ENCODE measurements at places on chromosomes 1 and 21.
A peak's percentile ranks its signal among the peaks of the same experiment; 100 is the strongest.

GRCh38 chr1:156246241-156246780, 1.5 kb downstream of the PAQR6 start:
- DNase-seq, result no peak

GRCh38 chr1:28176492-28177470, at the start of gene PTAFR:
Gene PTAFR, minus strand, starts transcription at chr1:28176690. Its CDS starts 25,669 bp downstream, at chr1:28151021.
- DNase-seq, result no peak

GRCh38 chr1:117089996-117090395, 29.9 kb downstream of the TTF2 start:
- no peak for DNase-seq

GRCh38 chr1:47181955-47182675, 7.7 kb downstream of the PDZK1IP1 start:
- DNase-seq, result no peak

GRCh38 chr1:12052008-12052573, 11.0 kb upstream of the TNFRSF8 start:
- DNase-seq, result peak; percentile 75

DNA sequence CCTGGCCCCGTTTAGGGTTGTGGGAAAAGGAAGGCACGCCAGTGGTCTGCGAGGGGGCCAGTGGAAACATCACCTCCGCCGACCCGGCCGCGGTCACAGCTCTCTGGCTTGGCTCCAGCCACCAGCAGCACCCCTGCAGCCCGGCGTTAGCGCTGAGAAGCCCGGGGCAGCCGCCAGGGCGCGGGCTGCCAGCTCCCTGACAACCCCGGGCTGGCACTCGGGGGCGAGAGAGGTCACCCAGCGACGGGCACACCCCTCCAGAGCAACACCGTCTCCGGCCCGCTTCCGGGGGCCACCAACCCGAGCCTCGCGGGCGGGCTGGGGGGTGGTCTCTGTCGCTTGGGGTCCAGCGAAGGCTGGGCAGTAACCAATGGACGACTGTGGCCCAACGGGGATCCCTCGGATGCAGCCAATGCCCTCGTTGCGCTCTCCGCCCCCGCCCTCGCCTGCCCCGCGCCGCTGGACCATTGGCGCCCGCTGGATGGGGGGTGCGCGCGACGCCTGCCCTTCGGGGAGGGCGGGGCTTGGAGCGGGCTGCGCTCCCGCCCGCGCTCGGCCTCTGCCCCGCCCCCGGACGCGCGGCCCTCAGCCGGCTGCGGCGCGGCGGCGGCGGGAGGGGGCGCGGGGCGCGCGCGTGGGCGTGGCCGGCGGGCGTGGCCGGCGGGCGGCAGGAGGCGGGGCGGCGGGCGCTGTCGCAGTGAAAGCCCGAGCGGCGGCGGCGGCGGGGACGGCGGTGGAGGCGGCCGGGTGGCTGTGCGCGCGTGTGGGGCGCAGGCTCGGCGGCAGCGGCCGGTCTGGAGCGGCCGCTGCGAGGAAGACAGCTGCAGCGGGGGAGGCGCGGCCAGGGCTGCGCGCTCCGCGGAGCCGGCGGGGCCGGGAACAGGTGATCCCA, at the start of gene MAN1C1:
Gene MAN1C1, plus strand, starts transcription at position 697 of the 892 bp plus-strand sequence. CDS start 1,007 bp downstream, outside the sequence.
- DNase-seq, result peak; percentile 70

- no peak for DNase-seq
Observed at GRCh38 chr21:36949171-36950141, 17.0 kb downstream of the HLCS start.

DNA sequence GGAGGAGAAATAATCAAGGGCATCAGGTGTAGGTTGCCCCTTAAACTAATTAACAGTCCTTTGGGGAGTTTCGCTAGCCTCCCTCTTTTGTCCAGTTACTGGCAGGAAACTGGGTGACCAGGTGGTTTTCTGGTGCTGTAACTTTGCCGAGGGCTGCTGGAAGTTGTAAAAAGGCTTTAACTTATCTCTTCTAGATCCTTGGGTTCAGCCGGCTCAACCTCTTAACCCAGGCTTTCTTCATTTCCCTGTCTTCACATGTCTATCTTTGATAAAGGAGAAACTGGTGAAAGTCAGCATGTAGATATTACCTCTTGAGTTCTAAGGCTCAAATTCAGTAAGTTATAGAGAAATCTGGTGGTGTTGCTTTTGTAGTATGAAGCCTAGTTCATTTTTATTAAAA, 289.7 kb upstream of the NRIP1 start:
- no peak for DNase-seq

DNA sequence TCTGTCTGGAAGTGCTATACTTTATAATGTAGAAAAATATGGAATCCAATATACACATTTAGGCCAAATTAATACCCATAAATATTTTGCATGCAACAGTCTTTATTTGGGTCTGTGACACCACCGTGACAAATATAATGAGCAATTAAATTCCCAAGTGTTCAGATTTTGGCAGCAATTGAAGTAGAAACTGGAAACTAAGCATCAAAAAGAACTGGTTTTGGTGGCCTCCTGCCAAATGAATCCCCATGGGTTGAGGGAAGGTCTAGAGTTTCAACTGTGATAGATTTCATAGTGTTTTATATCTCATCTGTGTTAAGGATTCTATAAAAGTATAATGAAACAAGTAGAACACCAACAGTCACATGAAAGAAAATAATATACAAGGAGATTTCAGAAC, 88.4 kb downstream of the DPYD start:
- DNase-seq, result peak; percentile 68

DNA sequence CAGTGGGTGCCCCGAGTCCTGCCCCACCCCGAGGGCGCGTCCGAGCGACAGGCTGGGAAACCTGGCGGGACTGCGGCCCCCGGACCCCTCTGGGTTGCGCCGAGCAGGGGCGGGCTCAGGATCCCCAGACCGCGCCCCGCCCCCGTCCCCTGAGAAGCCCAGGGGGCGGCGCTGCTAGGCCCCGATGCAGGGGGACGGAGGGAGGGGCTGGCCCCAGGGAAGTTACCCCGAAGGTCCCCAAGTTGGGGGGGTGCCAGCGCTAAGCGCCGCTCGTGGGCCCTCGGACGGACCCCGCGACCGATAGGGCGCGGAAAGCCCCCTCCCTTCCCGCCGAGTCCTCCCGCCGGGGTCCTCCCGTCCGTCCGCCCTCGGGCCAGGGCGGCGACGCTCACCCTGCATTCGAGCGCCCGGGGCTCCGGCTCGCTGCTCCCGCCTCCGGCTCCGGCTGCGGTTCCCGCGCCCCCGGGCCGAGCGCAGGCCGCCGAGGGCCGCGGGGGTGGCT, 414 bp downstream of the GPR153 start:
- DNase-seq, result no peak

GRCh38 chr1:172019976-172020375, 178.7 kb downstream of the DNM3 start:
- no peak for DNase-seq

GRCh38 chr1:227786673-227787512, 28.6 kb upstream of the PRSS38 start:
- DNase-seq, result no peak

DNA sequence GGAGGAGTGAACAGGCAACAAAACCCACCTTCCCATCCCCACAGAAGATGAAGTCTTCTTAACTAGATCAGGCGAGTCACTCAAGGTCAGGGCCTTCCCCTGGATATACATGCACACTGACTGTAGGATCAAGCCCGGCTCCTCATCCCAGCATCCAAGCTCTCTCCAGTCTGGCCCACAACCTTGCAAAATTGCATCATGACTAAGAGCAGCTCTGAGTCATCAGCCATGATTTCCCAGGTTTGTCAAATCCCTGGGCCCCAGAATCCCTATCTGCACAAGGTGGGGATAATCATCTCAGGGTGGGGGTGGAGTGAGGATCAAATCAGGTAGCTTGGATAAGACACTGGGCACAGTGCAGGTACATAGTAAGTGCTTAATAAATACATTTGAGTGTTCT, 199.3 kb upstream of the GRIK3 start:
- no peak for DNase-seq

DNA sequence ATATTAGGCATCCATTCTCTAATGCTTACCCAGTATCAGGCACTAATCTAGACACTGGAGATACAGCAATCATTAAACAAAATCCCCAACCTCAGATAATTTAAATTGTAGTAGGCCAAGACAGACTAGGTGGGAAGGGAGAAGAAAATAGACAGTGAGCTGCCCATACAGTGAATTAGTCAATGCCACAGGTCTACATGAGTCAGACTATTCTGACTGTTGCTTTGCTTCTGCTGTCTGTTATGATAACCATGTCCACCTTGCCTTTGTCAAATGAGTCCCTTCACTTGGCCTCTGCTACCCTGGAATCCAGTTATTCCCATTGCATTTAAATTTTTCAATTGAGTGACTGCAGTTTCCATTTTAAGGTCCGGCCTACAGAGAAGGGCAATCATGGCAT, 59.5 kb downstream of the PIK3R3 start:
- DNase-seq, result no peak

DNA sequence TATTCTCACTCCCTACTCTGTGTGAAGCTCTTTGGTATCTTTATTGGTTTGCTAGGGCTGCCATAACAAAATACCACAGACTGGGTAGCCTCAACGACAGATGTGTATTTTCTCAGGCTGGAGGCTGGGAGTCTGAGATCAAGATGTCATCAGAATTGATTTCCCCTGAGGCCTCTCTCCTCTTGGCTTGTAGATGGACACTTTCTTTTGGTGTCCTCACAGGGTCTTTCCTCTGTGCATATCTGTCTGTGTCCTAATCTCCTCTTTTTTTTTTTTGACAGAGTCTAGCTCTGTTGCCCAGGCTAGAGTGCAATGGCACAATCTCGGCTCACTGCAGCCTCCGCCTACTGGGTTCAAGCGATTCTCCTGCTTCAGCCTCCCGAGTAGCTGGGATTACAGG, 71.4 kb upstream of the KCNJ6 start:
- DNase-seq, result no peak

- no peak for DNase-seq
Observed at GRCh38 chr1:76713535-76713934, 153.7 kb upstream of the ST6GALNAC5 start.

DNA sequence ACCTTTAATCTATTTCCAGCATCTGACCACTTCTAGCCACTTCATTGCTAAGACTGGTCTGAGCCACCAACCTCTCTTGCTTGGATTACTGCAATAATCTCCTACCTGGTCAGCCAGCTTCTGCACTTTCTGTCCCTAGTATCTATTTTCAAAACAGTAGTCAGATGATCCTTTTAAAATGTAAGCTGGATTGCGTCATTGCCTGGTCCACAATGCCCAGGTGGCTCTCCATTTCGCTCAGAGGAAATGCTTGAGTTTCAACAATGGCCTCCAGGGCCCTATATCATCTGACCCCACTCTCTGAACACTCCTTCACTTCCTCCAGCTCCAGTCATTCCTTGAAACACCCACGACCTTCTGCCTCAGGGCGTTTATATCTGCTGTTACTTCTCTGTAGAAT, 2.3 kb downstream of the FYB2 start:
- no peak for DNase-seq
